ENCODE measurements at places on chromosomes 1 and 21.

GRCh38 chr1:147919896-147920295 lies 8.3 kb upstream of the GPR89B start:
- DNase-seq = no peak

GRCh38 chr1:1597275-1597930 lies 2.5 kb downstream of the FNDC10 start:
- DNase-seq = peak; percentile 31

- DNase-seq = no peak
These were observed 22.0 kb downstream of the FOXO6 start for GRCh38 chr1:41383094-41383852.

DNA sequence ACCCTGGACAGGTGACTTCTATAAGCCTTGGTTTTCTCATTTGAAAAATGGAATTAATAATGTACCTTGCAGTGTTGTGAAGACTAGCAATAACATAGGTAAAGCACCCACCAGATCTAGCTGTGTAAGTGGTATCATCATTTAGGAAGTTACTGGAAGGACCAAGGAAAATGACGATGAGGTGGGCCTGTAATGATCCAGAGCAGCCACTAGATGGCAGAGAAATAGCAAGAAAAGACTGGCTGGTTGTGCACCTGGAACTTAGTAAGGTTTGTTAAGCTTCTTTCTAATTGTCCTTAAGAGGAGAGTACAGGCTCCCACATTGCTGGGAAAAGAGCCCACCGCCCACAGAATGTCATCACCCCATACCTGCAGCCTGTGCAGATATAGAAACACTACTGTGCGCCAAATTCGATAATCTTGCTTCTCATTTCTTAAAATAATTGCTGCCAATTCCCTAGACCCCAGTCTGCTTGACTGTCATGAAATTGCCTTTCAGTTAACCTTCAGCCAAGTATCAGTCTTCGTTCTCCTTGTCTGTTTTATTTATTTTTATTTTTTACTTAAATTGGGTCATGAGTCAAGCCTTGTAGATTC lies 37.2 kb downstream of the WNT4 start:
- DNase-seq = peak; percentile 6

GRCh38 chr21:36542312-36543101 lies 62.6 kb upstream of the CLDN14 start:
- no peak for DNase-seq

All from GF-D8 (cell line).